ENCODE measurements at places on chromosomes 5 and 9. TPM values are rescaled to one million over a fixed set of nuclear protein-coding genes. Genes with fewer than 3 reads are reported as not detected.

- peaks cover 13% of the 10 kb centered on the region for H3K4me1 ChIP-seq
- H3K27ac ChIP-seq: no peak overlapping the region
- H3K27me3 ChIP-seq: peaks cover 8% of the 10 kb centered on the region
- no peak for DNase-seq
- H3K4me3 ChIP-seq: no peak overlapping the region
- no peaks in the 10 kb centered on the region for H3K36me3 ChIP-seq
Observed at GRCh38 chr9:3760031-3760430, 234.2 kb upstream of the RFX3 start.

GRCh38 chr5:114857941-114858551 is 311.7 kb downstream of the TRIM36 start:
- no peaks in the 10 kb centered on the region for H3K36me3 ChIP-seq
- no peaks in the 10 kb centered on the region for H3K27me3 ChIP-seq
- H3K4me1 ChIP-seq: no peaks in the 10 kb centered on the region
- no peak for DNase-seq

GRCh38 chr5:32273821-32274220 is 38.9 kb downstream of the MTMR12 start:
- H3K4me1 ChIP-seq: peaks cover 29% of the 10 kb centered on the region
- H3K36me3 ChIP-seq: peaks cover 38% of the 10 kb centered on the region
- DNase-seq: no peak
- H3K4me3 ChIP-seq: no peak overlapping the region

- H3K27ac ChIP-seq: no peak overlapping the region
- H3K4me3 ChIP-seq: no peak overlapping the region
- H3K27me3 ChIP-seq: peaks cover 13% of the 10 kb centered on the region
- DNase-seq: no peak
- no peaks in the 10 kb centered on the region for H3K4me1 ChIP-seq
Observed at GRCh38 chr9:14769230-14769571, 46.7 kb upstream of the CER1 start.

- H3K4me3 ChIP-seq: peak overlapping the region; percentile 66
- H3K27me3 ChIP-seq: peaks cover 44% of the 10 kb centered on the region
- no peaks in the 10 kb centered on the region for H3K36me3 ChIP-seq
Observed at GRCh38 chr9:114155995-114156656, 789 bp downstream of the COL27A1 start.

- no peak overlapping the region for H3K4me3 ChIP-seq
- H3K27ac ChIP-seq: no peak overlapping the region
- H3K27me3 ChIP-seq: no peaks in the 10 kb centered on the region
- peaks cover 3% of the 10 kb centered on the region for H3K36me3 ChIP-seq
- no peaks in the 10 kb centered on the region for H3K4me1 ChIP-seq
Observed at GRCh38 chr9:116608064-116608463, 79.0 kb upstream of the TRIM32 start.

GRCh38 chr5:160537116-160537515 is 115.5 kb downstream of the PTTG1 start:
- H3K4me3 ChIP-seq: no peak overlapping the region
- H3K27ac ChIP-seq: no peak overlapping the region
- no peaks in the 10 kb centered on the region for H3K4me1 ChIP-seq

DNA sequence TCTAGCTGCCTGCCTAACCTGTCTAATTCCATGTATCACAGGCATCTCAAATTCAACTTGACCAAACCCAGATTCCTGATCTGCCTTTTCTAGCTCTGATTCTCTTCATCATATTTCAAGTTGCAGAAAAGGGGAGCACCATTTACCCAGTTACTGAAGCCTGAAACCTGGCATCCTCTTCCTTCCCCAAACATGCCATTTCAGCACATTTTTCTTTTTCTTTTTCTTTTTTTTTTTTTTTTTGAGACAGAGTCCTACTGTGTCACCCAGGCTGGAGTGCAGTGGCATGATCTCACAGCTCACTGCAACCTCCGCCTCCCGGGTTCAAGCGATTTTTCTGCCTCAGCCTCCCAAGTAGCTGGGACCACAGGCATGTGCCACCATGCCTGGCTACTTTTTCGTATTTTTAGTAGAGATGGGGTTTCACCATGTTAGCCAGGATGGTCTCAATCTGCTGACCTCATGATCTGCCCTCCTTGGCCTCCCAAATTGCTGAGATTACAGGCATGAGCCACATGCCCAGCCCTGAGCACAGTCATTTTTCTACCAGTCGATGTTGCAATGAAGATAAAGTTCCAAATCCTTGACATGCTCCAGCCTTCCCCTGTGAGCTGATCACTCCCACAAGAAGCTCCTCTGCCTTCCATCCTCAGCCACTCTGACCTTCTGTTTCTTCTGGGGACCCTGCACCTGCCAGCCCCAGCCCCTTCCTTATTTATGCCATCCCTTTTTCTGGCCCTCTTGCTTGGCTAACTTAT is 32.2 kb downstream of the ACER2 start:
- H3K4me1 ChIP-seq: peaks cover 11% of the 10 kb centered on the region
- H3K4me3 ChIP-seq: peak overlapping the region; percentile 47
- H3K36me3 ChIP-seq: no peaks in the 10 kb centered on the region
- no peak for DNase-seq
- H3K27ac ChIP-seq: peak overlapping the region; percentile 63

- peaks cover 41% of the 10 kb centered on the region for H3K36me3 ChIP-seq
- H3K4me1 ChIP-seq: peaks cover 16% of the 10 kb centered on the region
- no peak overlapping the region for H3K27ac ChIP-seq
- H3K27me3 ChIP-seq: no peaks in the 10 kb centered on the region
- no peak for DNase-seq
Observed at GRCh38 chr9:111919875-111920274, 23.3 kb downstream of the UGCG start.

- no peak overlapping the region for H3K4me3 ChIP-seq
- DNase-seq: no peak
- no peaks in the 10 kb centered on the region for H3K4me1 ChIP-seq
- H3K36me3 ChIP-seq: peaks cover 13% of the 10 kb centered on the region
- no peak overlapping the region for H3K27ac ChIP-seq
Observed at GRCh38 chr9:135857843-135858242, 49.5 kb downstream of the CAMSAP1 start.

DNA sequence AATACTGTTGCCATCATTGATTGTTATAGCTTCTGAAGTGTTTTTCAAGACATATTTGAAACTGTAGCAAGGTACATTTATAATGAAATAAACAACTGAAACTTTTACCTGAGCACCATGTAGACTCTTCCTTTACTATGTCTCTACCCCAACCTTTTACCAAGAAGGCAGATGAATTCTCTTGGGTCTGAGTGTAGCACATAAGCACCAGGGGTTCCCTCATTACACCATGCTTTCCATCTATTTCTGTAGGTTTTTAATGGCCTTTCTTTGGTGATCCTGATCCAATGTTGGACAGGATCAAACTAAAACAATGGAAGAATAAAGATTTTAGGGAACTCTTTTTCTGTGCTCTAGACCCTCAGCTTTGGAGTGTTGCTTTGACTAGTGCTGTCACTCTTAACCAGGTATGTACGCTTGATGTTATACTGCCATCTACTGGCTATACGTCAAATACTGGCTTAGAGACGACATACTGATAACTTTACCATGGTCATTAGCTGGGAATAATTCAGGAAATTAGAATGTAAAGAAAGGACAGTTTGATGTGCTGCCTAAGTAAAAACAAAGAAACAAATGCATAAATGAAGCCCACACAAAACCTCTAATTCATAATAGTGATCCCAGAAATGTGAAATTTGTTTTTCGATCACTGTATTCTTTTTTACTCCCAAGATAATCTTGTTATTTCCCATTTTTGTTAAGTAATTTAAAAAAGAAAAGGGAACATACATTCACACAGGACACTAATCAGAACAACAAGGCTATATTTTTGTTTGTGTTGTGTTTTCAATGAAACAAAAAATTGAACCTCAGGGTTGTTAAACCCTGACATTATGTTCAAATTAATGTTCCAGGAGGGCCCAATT is 30.7 kb downstream of the IFNW1 start:
- H3K4me1 ChIP-seq: no peaks in the 10 kb centered on the region
- peak; percentile 42 for DNase-seq
- H3K36me3 ChIP-seq: no peaks in the 10 kb centered on the region
- H3K27me3 ChIP-seq: peaks cover 19% of the 10 kb centered on the region

- DNase-seq: no peak
- peak overlapping the region; percentile 88 for H3K4me3 ChIP-seq
- H3K36me3 ChIP-seq: peaks cover 9% of the 10 kb centered on the region
- H3K27me3 ChIP-seq: no peaks in the 10 kb centered on the region
- H3K27ac ChIP-seq: peak overlapping the region; percentile 94
Observed at GRCh38 chr9:113221800-113222481, 597 bp downstream of the SLC31A1 start.

DNA sequence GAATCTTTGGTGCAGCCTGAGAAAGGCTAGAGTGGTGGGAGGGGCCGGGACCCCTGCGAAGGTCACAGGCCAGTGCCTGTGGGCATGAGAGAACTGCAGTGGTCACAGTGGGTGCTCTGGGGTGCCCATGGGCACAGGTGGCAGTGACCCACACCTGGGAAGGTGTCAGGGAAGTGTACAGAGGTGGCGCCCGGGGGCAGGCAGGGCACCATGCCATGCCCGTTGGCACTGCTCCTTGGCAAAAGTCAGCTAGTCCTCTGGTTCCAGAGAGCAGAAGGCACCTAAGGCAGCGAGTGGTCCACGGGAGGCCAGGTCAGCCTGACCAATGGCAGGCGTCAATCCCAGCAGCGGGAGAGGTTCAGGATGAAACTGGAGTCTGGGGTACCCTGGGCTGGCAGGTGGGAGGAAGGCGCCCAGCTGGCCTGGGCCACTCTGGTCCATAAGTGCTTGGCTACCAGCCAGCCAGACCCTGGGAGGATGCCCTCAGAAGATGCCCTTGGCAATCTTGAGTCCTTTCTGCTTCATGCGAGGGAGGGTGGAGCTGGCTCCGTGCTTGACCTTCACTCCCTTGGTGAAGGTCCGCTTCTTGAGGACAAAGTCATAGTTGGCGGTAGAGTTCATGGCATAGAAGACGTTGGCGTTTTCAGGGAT is 22.8 kb downstream of the RALGDS start:
- H3K36me3 ChIP-seq: peaks cover 70% of the 10 kb centered on the region
- H3K4me3 ChIP-seq: no peak overlapping the region
- DNase-seq: no peak
- H3K27ac ChIP-seq: no peak overlapping the region
- H3K27me3 ChIP-seq: no peaks in the 10 kb centered on the region
- no peaks in the 10 kb centered on the region for H3K4me1 ChIP-seq

DNA sequence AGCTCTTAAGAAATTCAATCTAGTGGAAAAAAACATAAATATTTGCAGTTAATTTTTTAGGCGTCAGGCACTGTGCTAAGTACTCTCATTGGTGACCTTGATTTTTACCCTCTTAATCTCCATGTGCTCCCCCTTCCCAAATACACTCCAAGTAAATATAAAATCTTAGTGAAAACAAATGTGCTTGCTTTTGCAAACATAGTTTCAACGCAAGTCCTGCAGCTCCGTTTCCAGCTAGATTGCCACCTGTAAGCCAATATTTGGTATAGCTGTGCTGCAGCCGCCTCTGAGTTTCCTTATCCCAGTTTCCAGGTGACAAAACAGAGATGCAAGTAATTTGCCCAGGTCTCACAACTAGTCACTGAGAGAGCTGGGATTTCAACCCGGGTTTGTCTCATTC is 1.9 kb upstream of the MTMR12 start:
- no peak for DNase-seq
- H3K36me3 ChIP-seq: peaks cover 10% of the 10 kb centered on the region
- peaks cover 18% of the 10 kb centered on the region for H3K4me1 ChIP-seq
- H3K27ac ChIP-seq: no peak overlapping the region

DNA sequence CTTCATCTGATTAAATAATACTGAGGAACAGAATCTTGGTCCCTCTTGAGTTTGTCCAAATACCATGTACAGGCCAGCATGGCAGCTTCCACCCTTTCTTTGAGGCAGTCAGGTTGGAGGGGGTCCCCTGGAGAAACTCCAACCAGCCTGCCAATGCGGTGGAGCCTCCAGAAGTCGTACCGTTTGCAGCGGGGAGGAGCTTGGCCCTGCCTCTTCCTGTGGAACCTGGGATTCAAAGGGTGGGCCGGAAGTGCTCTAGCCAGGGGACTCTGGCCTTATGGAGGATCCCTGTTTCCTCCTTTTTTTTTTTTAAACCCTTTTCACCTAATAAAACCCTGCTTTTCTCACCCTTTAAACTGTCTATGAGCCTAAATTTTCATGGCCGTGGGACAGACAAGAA is 216.3 kb upstream of the ZNF608 start:
- H3K36me3 ChIP-seq: no peaks in the 10 kb centered on the region
- no peak overlapping the region for H3K4me3 ChIP-seq
- no peak overlapping the region for H3K27ac ChIP-seq
- no peaks in the 10 kb centered on the region for H3K27me3 ChIP-seq
- no peak for DNase-seq

- peaks cover 7% of the 10 kb centered on the region for H3K36me3 ChIP-seq
- H3K4me1 ChIP-seq: peaks cover 13% of the 10 kb centered on the region
- H3K27ac ChIP-seq: no peak overlapping the region
- no peak overlapping the region for H3K4me3 ChIP-seq
Observed at GRCh38 chr9:110007477-110008270, 200.3 kb downstream of the C9orf152 start.

GRCh38 chr5:51398875-51399642 is 15.8 kb downstream of the ISL1 start:
- no peaks in the 10 kb centered on the region for H3K4me1 ChIP-seq
- no peak overlapping the region for H3K27ac ChIP-seq
- no peak for DNase-seq

- H3K36me3 ChIP-seq: no peaks in the 10 kb centered on the region
- no peak for DNase-seq
- H3K27me3 ChIP-seq: peaks cover 3% of the 10 kb centered on the region
- H3K27ac ChIP-seq: no peak overlapping the region
- H3K4me3 ChIP-seq: no peak overlapping the region
- no peaks in the 10 kb centered on the region for H3K4me1 ChIP-seq
Observed at GRCh38 chr5:53397845-53398244, 82.6 kb upstream of the FST start.

- no peak overlapping the region for H3K4me3 ChIP-seq
- H3K27me3 ChIP-seq: peaks cover 6% of the 10 kb centered on the region
- no peaks in the 10 kb centered on the region for H3K36me3 ChIP-seq
- no peak for DNase-seq
- no peaks in the 10 kb centered on the region for H3K4me1 ChIP-seq
- H3K27ac ChIP-seq: no peak overlapping the region
Observed at GRCh38 chr9:94692601-94693000, 33.9 kb upstream of the AOPEP start.

DNA sequence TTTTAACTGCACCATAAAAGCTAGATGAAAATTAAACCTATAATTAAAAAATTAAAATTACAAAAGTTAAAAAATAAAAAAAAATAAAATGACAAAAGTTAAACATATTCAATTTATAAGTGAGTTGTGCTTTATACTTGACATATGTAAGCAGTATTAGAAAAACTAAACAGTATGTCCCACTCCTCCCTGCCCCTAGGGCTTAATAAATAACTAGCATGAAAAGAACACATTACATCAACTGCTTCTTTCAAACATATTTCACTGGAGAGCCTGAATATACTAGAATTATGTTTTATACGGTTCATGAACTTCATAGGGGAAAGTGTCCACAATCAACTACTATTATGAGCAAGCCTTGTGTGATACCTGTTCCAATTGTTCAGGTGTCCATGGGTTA is 47.6 kb downstream of the ECPAS start:
- no peaks in the 10 kb centered on the region for H3K27me3 ChIP-seq
- peaks cover 40% of the 10 kb centered on the region for H3K36me3 ChIP-seq
- DNase-seq: no peak
- no peak overlapping the region for H3K27ac ChIP-seq

The NUTM2F gene
- not detected for total RNA-seq

The STPG3 gene
- total RNA-seq: not detected

The ABITRAM gene
- 9.3 TPM for total RNA-seq

The CDH18 gene
- total RNA-seq: not detected

The SPATA31A3 gene
- not detected for total RNA-seq

The RLN1 gene
- total RNA-seq: 1.3 TPM

The CCDC183 gene
- 0.44 TPM for total RNA-seq

The MAPK9 gene
- total RNA-seq: 42.6 TPM

The CAMK4 gene
- 84.9 TPM for total RNA-seq

The TAF1L gene
- total RNA-seq: 0.05 TPM

The CCDC171 gene
- total RNA-seq: 1.9 TPM

The STKLD1 gene
- 0.71 TPM for total RNA-seq

The INSYN2B gene
- not detected for total RNA-seq

The SLC36A2 gene
- not detected for total RNA-seq

The PCDHA4 gene
- total RNA-seq: not detected

The HAVCR2 gene
- 78.7 TPM for total RNA-seq
